NCI-H187 (cell line): ENCODE measurements at places on chromosomes 11 and 22.

DNA sequence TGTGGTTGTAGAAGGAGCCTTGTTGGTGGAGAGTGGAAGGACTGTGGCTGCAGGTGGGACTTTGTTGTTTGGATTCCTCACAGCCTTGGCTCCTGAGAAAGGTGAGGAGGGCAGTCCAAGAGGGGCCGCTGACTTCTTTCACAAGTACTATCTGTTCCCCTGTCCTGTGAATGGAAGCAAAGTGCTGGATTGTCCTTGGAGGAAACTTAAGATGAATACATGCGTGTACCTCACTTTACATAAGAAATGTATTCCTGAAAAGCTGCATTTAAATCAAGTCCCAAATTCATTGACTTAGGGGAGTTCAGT lies 2.4 kb downstream of the FUT4 start:
- no peak for DNase-seq

GRCh38 chr11:129279326-129280026 lies 87.4 kb upstream of the ARHGAP32 start:
- DNase-seq = peak; percentile 62

GRCh38 chr11:62438641-62439040 lies 19.8 kb downstream of the SCGB1A1 start:
- DNase-seq = no peak

- DNase-seq = peak; percentile 60
Measured at GRCh38 chr11:1546536-1547466, 25.3 kb downstream of the DUSP8 start.

GRCh38 chr11:87116185-87116584 lies 78.5 kb downstream of the TMEM135 start:
- no peak for DNase-seq

DNA sequence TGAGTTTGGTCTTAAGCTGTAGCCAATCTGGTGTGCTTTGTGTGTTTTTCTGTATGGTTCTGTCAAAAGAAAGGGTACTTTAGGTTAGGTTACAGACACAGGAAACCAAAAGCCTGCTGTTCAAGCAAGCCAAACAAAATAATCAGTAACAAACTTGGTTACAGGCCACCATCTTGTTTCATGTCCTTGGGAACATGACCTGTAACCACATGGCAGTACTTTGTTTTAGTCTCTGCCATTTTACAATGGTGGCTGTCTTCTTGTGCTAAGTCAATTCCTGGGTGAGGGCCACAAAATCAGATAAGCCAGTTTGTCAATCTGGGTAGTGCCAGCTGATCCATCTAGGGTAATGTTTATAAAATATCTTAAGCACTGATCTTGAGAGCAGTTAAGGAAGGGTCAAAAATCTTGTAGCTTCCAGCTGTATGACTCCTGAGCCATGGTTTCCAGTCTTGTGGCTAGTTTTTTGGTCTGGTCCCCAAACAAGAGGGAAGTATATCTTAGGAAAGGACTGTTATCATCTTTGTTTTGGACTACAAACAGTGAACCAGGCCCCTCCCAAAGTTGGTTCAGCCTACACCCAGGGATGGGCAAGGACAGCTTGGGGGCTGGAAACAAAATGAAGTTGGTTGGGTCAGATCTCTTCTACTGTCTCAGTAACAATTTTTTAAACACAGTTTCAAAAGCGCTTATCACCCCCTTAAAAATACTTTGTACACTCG lies 90.0 kb downstream of the IGLL5 start:
- DNase-seq = no peak

DNA sequence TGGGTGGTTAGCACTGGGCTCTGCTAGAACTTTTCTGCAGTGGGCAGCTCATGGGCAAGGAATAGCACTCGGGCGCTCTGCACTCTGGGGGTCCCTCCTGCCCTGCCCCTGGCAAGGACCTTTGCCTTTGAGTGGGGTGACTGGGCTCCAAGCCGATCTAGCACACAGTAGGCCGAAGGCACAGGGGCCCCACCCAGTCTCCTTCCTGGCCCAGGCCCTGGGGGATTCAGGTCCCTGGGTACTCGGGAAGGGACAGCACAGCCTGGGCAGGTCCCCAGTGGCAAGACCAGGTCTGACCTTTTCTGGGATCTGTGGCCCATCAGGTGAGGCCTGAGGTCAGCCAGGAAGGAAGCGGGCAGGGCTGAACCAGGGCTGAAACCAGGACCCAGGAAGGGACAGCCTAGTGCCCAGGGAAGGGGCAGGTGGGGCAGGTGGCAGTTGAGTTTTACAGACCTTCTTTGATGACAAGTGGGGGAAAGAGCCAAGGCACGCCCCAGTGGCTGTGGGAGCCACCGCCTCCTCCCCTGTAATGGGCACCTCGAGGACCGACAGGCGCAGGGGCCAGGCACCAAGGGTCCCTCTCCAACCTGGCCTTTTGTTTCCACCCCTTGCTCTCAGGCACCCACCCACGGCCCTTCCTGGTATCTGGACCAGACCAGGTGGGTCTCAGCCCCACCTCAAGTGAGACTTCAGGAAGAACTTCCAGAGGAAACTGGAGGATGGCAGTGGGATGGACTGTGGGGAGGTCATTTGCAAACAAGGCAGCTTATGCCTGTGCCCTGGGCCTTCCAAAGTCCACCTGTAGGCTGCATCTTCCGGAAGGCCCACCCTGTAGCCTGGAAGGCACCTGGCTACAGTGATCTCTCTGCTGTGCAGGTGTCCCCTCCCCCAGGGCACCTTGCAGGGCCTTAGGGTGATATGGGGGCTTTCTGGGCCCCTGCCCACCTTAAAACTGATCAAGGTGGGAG lies 883 bp upstream of the AIFM3 start:
- no peak for DNase-seq

DNA sequence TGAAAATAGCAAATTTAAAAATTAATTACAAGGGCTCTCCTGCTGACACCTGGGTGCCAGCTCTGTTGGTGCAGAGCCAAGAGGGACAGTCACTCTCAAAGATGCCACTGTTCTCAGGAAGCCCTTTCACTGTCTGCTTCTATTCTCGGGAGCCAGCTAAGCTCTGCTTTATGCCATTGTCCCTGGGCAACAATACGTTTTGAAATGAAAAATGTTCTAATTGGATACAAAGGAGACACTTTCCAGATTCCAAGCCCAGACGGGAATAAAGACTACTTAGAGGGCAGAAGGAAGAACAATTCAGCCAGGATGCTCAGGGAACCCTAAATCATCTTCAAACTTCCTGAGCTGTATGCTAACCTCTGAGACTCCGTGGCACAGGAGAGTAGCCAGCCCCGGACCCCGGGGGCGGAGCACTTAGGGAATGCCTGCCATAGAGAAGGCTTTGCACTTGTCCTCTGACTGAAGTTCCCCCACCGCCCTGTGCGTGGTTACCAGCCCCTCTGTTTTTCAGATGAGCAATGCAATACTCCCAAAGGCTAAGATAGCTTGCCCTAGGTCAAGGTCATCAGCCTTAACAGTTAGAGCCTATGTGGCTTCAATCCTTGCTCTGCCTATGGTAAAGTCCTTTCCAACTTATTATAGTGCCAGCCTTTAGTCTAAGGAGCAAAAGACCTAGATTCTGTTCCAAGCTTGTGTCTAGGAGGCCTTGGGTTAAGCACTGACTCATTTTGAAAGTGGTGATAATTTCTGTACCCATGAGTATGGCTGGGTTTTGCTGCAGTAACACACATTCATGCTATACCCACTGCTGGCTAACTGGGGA lies 150.9 kb downstream of the CACNA1I start:
- DNase-seq = no peak

GRCh38 chr11:121887569-121887968 lies 228.4 kb downstream of the BLID start:
- DNase-seq = no peak

DNA sequence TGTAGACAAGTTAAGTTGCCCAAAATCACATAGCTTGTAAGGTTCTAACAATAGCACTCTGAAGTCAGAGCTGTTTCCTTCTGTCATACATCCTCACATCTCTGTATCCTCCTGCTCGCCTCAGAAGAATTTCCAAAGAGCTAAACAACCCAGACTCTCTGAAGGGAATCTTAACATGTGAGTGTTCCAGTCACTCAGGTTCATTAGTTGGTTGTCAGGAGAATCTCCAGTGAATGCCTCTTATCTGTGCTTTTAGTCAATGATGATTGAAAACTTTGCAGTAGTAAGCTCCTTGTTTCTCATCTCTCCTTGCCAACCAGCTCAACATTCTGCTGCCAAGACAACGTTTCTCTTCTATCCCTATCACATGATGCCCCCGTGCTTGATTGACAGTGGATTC lies 195.5 kb downstream of the C11orf91 start:
- no peak for DNase-seq

- no peak for DNase-seq
Measured at GRCh38 chr11:75325713-75326438, 25.6 kb downstream of the ARRB1 start.

GRCh38 chr11:3153291-3153861 lies 11.7 kb downstream of the OSBPL5 start:
- DNase-seq = no peak

GRCh38 chr11:83272627-83273026 lies 13.5 kb downstream of the CCDC90B start:
- no peak for DNase-seq

- no peak for DNase-seq
Measured at GRCh38 chr11:44973632-44974401, 23.1 kb upstream of the TP53I11 start.

GRCh38 chr11:44627165-44627789 lies 61.8 kb downstream of the CD82 start:
- DNase-seq = no peak

GRCh38 chr11:34354782-34355181 lies 3.0 kb downstream of the ABTB2 start:
- no peak for DNase-seq

GRCh38 chr11:128810784-128811514 lies 56.1 kb downstream of the KCNJ1 start:
- no peak for DNase-seq
